ENCODE measurements at places on chromosomes 5 and 9.
A peak's percentile ranks its signal among the peaks of the same experiment; 100 is the strongest.

- no peak for DNase-seq
Observed at GRCh38 chr5:124771761-124772160, 25.3 kb upstream of the ZNF608 start.

GRCh38 chr9:121199921-121200320 is 1.7 kb downstream of the RAB14 start:
- peak; percentile 14 for DNase-seq

GRCh38 chr9:111484572-111484894 is 350 bp upstream of the ECPAS start:
- no peak for DNase-seq

DNA sequence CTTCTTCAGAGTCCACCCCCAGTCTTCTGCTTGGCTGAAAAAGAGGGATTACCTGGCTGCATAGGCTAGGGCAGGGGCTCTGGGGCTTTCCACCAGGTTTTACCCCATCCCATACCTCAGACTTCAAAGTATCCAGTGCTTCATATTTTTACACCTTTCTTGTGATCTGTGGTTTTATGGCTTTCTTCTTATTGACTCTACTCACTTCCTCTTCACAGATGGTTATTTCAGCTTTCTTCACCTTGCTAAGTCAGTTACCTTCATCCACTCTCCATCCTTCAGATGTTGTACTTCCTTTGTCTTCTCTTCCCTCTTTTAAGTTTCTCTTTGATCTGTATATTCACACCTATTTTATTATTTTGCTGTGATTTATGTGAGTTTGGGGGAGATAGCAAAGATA is 104.3 kb downstream of the GRIA1 start:
- DNase-seq, result no peak

DNA sequence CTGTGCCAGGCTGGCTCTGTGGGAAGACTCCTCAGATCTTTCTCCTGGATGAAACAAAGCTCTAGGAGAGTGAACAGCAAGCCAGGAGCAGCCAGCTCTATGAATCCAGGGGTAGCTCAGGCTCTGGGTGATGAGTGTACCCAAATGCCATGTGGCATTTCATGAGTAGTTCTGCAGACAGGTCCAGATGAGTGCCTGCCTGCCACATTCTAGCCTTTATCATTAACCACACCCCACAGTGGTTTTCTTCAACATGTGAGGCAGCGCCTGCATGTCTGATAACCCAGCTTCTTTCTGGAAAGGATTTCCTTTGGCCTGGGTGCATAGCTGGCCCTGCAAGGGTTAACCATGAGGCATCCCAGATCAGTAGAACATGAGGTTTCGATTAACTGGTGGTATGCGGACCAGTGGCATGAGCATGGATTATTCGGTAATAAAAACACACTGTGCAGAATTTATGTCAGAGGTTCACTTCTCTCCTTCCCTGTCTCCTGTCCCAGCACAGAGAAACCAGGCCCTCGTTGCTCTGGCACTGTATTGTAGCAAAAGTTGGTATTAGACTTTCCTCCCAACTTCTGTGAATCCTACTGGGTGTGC is 381.9 kb upstream of the ZNF462 start:
- peak; percentile 92 for DNase-seq

- no peak for DNase-seq
Observed at GRCh38 chr9:34526026-34526425, 3.2 kb upstream of the ENHO start.

DNA sequence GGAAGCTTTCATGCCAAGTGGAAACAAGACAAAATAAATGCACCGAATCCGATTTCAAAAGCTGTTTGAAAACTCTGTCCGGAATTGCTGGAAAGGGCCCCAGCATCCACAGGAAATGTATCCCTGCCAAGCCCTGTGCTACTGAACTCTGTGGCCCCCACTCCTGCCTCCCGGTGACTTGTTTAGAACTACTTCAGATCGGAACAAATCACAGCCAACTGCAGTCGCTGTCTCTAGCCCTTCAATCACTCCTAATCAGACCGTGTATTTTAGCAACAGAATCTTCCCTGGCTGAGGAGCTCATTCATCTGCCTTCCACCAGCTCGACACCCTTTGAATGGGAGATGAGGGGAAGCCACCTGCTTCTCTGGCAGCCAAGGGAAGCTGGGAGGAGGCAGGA is 94.1 kb downstream of the KCNIP1 start:
- DNase-seq, result peak; percentile 73

GRCh38 chr9:132141344-132141947 is 20.4 kb upstream of the NTNG2 start:
- peak; percentile 52 for DNase-seq

DNA sequence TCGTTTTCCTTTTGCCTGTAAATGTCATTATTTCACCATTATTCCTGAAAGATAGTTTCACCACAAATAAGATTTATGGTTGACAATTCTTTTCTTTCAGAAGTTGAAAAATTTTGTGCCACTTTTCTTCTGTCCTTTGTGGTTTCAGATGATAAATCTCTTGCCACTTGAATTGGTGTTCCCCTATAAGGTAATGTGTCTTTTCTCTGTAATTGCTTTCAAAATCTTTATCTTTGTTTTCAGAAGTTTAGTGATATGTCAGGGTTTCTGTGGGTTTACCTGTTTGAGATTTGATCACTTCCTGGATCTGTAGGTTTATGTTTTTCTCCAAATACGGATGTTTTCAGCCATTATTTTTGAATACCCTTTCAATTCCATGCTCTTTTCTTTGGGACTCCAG is 14.6 kb downstream of the RASA1 start:
- DNase-seq, result no peak

DNA sequence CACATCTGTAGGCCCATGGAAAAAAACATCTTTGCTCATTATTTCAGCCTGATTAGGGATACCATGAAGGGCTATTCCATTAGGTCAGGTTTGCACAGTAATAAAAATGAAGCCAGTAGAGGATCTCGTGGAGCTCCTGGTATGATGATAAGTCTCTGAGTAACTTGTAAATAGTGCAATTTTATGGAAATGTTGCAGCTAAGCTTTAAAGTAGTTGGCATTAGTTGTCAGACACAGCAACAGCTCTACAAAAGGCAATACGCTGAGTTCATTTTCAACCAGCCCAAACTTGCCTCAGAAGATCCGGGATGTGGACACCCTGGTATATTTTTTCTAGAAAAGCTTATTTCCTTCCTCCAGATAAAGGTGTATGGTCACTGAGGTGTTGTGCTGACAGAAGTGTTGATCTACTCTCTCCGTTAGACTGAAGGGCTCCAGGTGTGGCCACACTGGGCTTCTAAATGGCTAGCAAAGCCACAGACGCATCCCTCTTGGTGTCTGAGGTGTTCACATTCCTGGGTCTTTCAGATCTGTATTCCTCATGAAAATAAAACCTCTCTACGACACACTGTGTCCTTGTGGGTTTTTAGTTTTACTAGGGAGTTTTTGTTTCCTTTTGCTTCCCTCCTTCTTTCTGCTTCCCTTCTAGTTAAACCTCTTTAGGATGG is 141.6 kb downstream of the GHR start:
- DNase-seq, result no peak

DNA sequence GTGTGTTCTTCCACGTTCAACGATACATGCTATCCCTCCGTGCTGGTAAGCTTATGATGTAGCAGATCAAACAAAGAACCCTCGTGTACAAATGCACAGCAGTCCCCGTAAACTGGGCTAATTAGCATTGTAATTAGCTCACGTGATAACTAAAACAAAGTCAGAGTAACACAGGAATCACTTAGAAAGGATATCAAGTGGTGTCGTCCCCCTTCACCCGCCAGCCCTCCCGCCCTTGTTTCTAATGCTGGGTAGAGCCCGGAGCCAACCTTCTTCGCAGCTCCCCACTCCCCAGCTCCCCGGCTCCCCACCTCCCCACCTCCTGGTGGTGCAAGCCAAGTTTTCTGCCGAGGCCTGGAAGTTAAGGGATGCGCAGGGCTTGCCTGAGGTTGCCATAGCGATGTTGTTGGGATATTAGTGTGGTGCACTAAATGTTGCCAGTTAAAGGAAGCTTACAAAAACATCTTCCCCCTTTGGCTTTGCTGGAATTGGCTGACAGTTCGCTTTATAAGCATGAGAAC is 357.9 kb upstream of the CCNH start:
- DNase-seq, result no peak

DNA sequence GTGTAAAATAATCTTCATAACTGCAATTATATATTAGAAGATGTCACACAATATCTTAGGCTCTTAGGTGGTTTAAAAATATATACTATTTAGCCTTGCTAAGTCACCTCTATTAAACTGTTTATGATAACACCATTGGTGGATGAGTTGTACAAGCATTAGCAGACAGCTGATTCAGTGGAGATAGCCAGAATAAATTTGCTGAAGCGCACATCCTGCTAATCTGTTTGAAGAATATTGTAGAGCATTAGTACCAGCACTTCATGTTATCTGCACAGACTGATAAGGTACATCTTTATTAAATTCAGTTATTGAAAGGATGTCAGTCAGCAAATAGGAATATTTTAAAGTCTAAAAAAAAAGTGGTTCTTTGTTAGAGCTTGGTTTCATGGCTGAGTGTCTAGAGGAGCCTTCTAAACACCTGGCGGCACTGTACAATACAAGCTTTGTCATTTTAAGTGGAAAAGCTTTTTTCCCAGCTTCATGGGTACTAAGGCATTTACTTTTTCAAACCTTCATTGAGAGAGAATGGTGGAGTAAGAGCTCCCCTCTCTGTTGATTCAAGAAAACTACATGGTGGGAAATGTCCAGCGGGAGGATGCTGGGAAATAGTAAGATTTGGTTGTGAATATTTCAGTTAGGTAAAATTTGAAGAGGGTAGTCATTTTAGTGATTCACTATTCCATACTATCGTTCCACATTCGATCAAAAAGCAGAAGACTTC is 275.1 kb downstream of the SLF1 start:
- DNase-seq, result peak; percentile 5

GRCh38 chr5:166596043-166596442 is 1695.4 kb upstream of the WWC1 start:
- no peak for DNase-seq

Data from RPMI7951 (cell line).